ENCODE measurements at places on chromosomes 16 and 17.

DNA sequence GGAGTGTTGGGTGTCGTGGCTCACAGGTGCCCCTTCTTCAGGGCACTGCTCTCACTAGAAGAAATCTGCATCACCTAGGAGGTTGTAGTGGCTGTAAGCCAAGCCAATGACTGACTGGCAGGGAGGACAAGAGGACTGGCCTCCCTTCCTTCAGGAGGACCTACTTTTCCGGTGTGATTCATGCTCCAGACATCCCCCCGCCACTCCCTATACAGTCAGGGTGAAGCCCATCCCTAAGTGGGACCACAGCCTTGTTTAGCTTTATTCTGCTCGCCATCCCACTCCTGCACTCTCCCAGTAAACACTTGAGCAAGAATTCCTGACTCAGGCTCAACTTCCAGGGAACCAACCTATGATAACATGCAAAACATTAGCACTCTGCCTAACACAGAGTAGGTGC, 67.0 kb downstream of the PLCG2 start:
- DNase-seq, result no peak

- DNase-seq, result no peak
Measured at GRCh38 chr17:45768000-45768399, 16.1 kb upstream of the CRHR1 start.

DNA sequence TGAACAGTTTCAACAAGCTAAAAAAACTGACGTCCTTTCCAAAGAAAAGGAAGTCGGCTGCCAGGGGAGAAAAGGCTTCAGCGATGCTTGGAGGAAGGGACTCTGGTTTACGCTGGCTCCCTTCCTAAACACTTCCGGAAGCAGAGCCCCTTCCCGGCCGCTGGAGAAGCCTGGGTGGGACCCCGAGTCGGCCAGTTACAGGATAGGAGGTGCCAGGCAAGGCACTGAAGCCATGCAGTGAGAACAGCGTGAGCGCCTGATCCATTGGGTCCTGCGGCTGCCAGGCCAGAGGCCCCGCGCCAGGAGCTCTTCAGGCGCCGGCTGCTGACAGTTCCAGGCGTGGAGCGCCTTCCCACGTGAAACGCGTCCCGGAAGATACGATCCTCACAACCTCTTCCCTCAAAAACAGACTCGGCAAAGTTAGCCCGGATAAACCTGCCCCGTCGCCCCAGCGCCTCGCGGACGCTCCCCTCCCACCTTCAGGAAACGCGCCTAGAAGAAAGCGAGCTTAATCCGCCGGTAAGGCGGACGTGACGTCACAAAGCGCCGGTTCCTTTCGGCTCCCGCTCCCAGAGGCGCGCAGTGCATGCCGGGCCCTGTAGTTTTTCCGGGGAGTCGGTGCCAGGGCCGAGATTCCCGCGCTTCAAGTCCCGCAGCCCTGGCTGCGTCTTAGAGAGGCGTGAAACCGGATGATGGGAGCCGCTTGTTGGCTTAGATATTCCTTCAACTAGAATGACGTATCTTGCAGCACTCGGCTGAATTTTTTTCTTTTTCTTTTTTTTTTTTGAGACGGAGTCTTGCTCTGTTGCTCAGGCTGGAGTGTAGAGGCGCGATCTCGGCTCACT, at the start of gene ADAT1:
Gene ADAT1, minus strand, starts transcription at position 521 of the 845 bp plus-strand sequence. CDS start 2,482 bp downstream, outside the sequence.
- peak; percentile 95 for DNase-seq

- DNase-seq, result no peak
Measured at GRCh38 chr17:30921544-30922196, at the start of gene ADAP2. Gene ADAP2 (plus strand): TSS chr17:30921945. CDS start chr17:30922015, 70 bp downstream.

- no peak for DNase-seq
Measured at GRCh38 chr17:73851091-73851490, 206.8 kb upstream of the SDK2 start.

- no peak for DNase-seq
Measured at GRCh38 chr16:66740010-66740409, 11.4 kb downstream of the DYNC1LI2 start.

DNA sequence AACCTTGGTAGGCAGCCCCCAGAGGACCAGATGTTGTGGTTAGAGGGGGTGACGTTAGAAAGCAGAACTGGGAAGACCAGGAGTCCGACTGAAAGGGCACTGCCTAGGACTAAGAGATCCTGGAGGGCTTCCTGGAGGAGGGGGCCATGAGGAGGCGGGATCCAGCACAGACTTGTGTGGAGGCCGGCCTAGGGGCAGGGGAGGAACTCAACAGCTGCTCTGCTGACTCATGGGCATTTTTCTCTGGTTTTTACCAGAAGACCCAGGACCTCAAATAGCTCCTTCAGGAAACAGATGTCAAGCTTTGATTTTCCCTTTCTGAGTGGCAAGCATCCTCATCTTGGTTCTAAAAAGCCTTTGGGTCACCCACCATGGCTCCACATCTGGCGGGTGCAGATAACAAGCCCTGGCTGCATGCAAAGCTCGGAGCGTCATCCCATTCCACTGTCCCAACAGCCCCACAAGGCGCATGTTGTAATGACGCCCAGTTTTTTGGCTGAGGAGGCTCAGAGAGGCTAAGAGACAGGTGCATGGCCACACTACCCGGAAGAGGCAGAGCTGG, 29.0 kb downstream of the IL21R start:
- DNase-seq, result no peak

All from stimulated activated CD8-positive, alpha-beta memory T cell treated with anti-CD3 and anti-CD28 coated beads, Interleukin-15, amount 100 ng/mL, for 1 hour (primary cell).